ENCODE measurements at places on chromosomes 11 and 22.

GRCh38 chr11:118883368-118884071 lies at the start of gene CXCR5:
Gene CXCR5 (plus strand): TSS chr11:118883892. CDS start chr11:118883942, 50 bp downstream.
- DNase-seq: peak; percentile 47

DNA sequence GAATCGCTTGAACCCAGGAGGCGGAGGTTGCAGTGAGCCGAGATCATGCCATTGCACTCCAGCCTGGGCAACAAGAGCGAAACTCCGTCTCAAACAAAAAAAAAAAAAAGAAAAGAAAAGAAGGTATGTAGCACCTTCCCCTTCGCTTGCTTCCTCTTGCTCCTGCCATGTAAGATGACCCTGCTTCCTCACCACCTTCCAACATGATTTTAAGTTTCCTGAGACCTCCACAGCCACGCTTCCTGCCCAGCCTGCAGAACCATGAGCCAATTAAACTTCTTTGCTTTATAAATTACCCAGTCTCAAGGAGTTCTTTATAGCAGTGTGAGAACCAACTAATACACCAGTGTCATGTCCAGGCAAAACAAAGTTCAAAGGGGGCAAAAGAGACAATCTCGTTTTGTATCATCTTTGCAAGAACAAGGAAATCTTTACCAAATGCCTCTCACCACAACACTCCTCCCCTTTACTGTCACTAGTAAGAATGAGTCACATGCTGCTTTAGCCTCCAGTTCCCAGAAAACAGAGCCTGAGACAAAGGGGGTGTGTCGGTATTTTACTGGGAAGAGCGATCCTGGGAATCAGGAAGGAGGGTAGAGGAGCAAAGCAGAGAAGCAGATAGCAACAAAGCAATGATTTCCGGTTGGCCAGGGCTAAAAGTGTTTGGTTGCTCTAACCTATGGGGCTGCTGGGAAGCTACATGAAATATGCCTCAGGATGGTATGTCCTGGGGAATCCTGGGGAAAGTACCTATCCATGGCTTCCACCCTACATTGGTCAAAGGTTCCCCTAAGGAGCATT lies 10.5 kb upstream of the MCHR1 start:
- no peak for DNase-seq

- DNase-seq: no peak
Measured at GRCh38 chr22:35555483-35555890, 14.9 kb downstream of the RASD2 start.

DNA sequence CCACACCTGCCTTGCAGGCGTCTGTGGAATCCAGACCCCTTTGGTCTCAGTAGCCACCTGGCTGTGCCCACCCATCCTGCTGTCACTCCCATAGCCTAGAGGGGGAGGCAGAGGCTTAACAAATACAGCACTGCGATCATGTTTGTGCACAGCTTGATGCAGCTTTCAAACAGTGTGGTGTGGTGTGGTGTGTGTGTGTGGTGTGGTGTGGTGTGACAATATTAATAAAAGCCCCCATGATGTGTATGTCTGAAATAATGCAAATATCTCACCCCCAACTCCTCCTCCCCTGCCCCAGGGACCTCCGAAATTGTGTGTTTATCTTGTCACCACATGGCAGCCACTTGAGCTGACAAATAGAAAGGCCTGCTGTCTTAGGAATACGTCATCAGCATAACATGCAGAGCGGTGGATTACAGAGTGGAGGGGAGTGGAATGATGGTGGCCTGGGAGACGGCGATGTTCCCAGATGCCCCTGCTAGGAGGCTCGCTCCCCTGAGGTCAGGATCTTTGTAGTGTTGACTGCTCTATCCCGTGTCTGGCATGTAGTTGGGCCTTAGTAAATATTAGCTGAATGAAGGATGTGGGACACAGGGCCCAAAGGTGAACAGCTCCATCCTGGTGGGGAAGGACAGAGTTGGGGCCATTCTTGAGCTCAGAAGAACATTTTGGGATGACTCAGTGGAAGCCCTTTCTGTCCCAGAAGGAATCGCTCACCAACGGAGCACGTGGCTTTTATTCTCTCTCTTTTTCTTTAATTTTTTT lies 2.8 kb downstream of the PDXP start:
- DNase-seq: no peak

Measured in activated naive CD4-positive, alpha-beta T cell treated with Interleukin-2 at 50 U/mL for 16 hours (primary cell).